Activated CD8-positive, alpha-beta memory T cell treated with anti-CD3 and anti-CD28 coated beads for 1 hour (primary cell): ENCODE measurements at places on chromosomes 16 and 17.
A peak's percentile ranks its signal among the peaks of the same experiment; 100 is the strongest.

DNA sequence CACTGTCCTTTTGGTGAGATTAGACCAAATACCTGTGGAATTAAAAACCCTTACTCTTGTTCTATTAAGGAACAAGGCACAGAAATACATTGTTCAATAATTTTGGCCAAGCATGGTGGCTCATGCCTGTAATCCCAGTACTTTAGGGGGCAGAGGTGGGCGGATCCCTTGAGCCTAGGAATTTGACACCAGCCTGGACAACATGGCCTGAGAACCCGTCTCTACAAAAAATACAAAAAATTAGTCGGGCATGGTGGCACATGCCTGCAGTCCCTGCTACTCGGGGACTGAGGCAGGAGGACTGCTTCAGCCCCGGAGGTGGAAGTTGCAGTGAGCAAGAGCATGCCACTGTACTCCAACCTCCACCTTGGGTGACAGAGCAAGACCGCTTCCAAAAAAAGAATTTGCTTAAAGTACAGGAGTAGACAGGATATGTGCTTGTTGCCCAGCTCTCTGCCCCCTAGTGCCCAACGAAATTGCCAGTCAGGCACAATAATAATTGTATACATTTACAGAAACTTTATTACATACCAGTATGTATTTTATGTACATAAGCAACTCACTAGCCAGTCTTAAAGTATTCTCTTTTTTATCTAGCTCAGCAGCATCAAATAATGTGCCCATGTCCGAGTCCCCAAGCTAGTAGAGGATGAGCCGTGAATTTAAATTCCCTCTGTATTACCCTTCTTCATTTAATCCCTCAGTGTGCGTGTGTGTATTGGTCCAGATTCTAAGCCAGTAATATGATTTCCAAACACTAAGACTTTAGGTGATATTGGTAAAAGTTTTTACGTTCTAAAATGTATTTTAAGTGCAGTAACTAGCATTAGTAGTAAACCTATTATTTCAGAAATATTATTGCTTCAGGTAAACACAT lies 1.4 kb downstream of the THUMPD1 start:
- no peak for DNase-seq

- DNase-seq: peak; percentile 19
Observed at GRCh38 chr16:89358030-89359005, 132.0 kb downstream of the ANKRD11 start.

GRCh38 chr17:44956998-44957981 lies 9.7 kb upstream of the KIF18B start:
- no peak for DNase-seq

- DNase-seq: no peak
Observed at GRCh38 chr17:14794961-14795360, 470.2 kb downstream of the PMP22 start.

DNA sequence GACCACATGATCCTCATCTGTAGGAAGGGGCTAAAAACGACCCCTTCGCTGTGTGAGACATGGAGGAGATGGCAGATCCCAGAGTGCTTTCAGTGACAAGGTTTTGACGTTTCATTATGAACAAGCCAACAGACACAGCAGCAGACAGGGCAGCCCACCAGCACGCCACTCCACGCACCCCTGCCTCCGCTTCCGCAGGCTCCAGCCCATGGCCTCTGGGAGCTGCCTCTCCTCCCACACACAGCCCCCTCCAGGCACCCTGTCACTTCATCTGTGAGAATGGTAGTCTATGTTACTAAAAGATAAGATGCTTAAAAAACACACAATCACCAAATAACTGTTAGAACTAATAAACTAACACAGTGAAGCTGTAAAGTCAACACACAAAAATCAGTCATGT lies 12.3 kb upstream of the ADCY7 start:
- DNase-seq: no peak

DNA sequence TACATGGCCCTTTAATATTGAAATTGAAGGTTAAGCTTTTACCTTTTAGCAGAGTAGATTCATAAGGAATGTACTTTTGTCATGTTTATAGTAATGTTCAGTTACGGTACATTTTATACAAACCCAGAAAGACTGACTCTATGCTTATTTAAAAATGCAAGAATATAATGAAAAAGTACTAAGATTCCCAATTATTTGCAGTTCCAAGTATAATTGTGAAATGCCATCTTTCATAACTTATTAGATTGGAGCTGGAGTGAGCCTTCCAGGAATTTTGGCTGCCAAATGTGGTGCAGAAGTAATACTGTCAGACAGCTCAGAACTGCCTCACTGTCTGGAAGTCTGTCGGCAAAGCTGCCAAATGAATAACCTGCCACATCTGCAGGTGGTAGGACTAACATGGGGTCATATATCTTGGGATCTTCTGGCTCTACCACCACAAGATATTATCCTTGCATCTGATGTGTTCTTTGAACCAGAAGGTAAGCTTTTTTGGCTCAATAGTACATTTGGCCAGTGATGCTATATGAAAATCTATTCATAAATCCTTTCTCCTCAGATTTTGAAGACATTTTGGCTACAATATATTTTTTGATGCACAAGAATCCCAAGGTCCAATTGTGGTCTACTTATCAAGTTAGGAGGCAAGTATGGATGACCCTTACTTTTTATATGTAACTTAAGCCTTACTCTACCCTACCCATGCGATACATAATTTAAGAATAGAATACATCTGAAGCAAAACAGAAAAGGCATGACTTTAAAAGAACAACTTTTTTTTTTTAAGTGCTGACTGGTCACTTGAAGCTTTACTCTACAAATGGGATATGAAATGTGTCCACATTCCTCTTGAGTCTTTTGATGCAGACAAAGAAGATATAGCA lies 4.2 kb downstream of the SRSF2 start:
- DNase-seq: no peak

- DNase-seq: no peak
Observed at GRCh38 chr17:15972497-15972951, 27.0 kb downstream of the ZSWIM7 start.

DNA sequence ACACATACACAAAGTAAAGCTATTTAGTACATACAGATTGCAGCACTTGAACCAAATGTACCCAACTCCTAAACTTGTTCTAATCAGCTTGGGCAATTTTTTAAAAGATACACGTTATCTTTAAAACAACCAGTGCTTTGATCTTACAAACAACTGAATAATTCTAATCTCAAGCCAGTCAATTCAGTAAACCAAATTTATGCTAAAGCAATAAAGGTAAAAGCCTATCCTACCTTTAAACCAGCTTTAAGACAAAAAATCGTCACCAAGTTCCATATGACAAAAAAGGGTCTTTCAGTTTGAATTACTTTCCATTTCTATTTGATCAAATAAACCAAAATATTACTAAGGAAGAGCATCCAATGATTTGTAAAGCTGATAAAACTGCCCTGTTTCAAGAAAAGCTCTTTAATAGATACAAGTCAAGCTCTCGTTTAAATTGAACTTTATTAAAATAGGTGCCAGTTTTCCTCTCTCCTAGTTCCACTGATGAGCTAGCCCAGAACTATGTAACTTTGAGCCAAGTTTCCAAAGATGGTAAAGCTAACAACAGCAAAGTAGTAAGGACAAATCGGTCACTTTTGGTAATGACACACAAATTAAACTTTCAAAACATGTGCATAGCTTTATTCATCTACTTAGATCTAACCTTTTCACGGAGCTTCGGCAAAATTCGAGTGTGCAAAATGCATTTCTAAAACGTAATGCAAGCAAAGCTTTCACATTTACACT lies 10.2 kb downstream of the CRYBA1 start:
- DNase-seq: no peak

DNA sequence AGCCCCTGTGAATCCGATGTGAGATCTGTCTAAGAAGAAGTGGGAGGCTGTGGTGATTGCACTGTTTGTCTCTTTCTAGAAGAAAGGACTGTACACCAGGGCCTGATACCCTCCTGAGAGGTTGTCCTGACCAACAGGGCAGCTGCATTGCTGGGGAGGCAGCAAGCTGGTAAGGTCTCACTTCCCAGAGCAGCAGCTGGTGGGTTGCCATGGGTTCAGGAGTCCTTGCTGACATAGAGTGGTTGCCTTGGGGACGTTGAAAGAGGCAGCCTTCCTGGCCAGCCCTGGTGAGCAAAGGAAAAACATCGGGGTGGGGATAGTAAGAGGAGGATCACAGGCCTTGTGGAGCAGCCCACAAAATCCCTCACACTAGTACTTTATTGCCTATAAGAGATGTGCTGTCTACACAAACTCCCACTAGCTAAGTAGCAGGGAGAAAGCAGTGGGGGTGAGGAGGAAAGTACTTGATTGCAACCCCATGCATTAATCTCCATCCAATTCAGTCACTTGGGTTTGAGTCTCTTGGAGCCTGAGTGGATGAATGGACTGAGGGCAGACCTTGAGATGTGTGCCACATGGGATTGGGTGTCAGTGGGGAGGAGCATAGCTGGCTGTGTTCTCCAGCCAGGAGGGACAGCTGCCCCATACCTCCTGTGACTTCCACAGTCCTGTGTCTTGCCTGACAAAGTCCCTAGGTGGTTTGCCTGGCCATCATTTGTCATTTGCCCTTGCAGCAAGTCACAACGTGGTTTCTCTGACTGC lies 143.8 kb upstream of the RPL38 start:
- no peak for DNase-seq

GRCh38 chr17:74759243-74759801 lies 10.9 kb downstream of the NHERF1 start:
- DNase-seq: no peak

DNA sequence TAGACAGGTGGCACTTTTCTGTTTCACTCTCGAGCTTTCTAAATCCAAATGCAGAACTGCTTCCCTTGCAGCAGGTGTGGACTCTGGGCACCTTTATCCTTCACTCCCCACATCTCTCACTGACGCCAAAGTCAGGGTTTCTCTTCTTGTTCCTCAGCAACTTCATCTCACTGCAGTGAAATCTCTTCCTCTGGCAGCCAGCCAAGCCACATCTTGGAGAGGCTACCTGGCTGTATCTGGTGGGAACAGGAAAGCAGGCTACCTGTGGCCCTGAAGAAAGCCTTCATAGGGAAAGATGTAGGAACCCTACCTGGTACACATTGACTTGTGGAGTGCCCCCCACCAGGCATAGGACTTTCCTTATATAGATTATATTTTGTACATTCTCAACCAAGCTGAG lies 159.1 kb downstream of the UTP18 start:
- no peak for DNase-seq

GRCh38 chr16:31002250-31002700 lies 8.2 kb downstream of the STX1B start:
- no peak for DNase-seq

- DNase-seq: peak; percentile 93
Observed at GRCh38 chr16:67247192-67248072, at the start of gene FHOD1. Gene FHOD1, minus strand, starts transcription at chr16:67247481. Its CDS starts 71 bp downstream, at chr16:67247410.

GRCh38 chr16:29943846-29944799 lies 17.8 kb upstream of the TMEM219 start:
- DNase-seq: no peak

- no peak for DNase-seq
Observed at GRCh38 chr17:40956401-40957254, 10.1 kb downstream of the KRT39 start.

- DNase-seq: no peak
Observed at GRCh38 chr17:49603238-49603637, 27.6 kb downstream of the NXPH3 start.

DNA sequence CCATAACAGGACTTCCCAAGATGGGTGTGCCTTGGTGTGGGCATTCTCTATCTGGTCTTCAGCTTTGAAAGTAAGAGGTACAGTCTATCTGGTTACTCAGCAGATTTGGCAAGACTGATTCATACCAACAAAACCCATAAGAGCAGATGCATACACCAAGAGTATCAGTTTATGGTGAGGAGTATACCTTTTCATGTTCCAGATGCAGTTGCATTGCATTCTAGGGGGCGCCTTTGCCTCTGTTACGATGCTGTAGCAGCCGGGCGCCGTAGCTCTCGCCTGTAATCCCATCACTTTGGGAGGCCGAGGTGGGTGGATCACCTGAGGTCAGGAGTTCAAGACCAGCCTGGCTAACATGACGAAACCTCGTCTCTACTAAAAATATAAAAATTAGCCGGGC lies 31.1 kb upstream of the CARMIL2 start:
- no peak for DNase-seq

- no peak for DNase-seq
Observed at GRCh38 chr17:49241692-49242397, 11.3 kb upstream of the PHOSPHO1 start.

- no peak for DNase-seq
Observed at GRCh38 chr17:21679256-21680146, 12.8 kb upstream of the KCNJ18 start.

DNA sequence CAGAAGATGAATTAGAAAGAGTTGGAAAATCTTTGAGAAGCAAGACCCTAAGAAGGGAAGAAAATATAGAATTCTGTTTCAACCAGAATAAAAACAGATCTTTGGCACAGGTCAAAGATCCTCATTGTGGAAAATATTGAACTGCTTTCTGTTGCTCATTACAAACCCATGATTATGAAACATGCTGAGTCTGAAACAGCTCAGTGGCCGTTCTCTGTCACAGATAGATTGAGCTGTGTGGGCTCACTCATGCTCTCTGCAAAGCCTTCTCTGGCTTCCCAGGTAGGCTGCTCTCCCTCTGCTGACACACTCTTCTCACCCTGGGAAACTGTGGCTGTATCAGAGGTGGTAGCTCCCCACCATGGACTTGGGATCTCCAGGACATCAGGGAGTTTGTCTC lies 3.4 kb upstream of the KRT38 start:
- no peak for DNase-seq

DNA sequence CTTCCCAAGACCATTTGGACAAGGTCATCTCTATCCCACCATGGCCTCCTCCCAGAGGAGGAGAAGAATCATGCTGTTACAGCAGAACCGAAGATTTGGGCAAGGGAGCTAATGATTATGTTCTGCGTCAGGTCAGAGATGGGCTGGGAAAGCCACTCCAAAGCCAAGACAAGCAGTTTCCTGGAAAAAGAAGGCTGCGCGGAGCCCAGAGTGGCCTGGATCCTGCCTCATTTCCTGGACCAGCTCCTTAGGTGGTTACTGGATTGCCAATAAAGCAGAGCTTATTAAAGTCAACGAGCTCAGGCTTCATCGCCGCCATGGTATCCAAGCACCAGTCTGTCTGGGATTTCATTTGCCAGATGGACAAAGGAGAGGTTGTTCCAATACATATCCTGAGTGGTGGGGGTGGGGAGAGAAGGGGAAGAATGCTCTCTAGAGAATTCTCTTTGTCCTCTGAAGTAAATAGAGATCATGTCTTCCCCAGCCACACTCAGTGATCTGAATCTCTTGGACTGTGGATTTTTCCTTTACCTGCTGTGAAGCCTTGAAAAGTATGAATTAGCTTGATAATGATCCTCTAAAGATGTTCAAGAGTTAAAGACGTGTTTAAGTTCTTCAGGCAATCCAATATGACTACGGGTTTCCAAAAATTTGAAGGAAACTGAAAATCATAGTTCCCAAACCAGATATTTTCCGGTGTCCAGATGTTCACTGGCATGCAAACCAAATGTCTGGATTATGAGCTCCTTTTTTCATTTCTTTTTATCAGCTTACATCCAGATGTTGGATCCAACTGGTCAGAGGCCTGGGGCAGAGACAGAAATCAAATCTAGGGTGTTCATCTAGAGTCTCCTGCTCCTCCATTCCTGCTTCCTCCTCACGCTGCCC lies 17.7 kb downstream of the PRAC1 start:
- no peak for DNase-seq

DNA sequence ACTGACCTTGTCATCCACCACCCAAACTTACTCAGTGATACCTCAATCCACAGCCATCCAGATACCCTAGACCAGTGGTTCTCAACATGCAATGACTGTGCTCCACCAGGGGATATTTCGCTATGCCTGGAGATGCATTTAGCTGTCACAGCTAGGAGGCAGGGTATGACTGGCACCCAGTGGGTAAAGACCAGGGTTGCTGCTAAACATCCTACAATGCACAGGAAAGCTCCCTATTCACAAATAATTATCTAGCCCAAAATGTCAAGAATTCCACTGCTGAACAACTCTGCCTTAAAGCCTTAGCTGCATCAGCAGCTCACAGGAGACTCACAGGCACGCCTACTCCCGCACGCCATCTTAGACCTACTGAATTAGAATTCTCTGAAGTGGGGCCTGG lies 212.6 kb downstream of the GRIN2A start:
- DNase-seq: no peak
